ENCODE measurements at places on chromosomes 3 and 15.

GRCh38 chr15:52179278-52180195 is 11.7 kb downstream of the GNB5 start:
- peak; percentile 83 for DNase-seq

DNA sequence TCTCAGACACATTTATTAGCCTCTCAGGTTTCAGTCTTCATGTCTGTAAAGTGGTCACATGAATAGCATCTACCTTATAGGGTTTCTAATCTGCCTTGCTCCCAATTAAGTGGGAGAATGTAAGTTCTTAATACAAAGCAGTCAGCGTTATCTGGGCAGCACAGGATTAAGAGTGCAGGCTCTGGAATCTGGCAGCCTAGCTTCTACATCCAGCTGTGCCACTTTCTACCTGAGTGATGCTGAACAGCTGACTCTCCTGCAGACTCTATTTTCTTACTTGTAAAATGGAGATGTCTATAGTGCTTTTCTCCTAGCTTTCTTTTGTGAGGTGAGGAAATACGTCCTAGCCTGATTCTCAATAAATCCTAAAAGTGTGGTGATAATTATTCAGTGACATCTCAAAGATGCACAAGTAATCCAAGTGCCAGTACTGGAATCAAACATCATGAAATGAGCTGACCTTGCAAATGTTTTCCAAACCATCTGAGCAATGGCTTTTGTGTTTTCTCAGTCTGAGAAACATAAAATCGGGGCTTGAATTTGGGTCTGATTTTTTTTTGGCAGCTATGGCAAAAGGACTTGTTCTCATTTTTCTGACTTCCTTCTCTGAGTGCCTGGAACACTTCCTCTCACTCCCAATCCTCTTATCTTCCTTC is 232.2 kb upstream of the FEZF2 start:
- no peak for DNase-seq

- DNase-seq = no peak
These were observed 250.3 kb downstream of the MAGI1 start for GRCh38 chr3:65788461-65788860.

GRCh38 chr15:30023798-30024295 is 58.9 kb upstream of the GOLGA8J start:
- no peak for DNase-seq

GRCh38 chr3:47577583-47578118 is 1.0 kb downstream of the CSPG5 start:
- no peak for DNase-seq

- DNase-seq = peak; percentile 18
These were observed 33.9 kb downstream of the GRK7 start for GRCh38 chr3:141796889-141797781.

GRCh38 chr3:163632722-163633121 is 1445.6 kb downstream of the SI start:
- DNase-seq = no peak

GRCh38 chr3:69659180-69659910 is 79.9 kb upstream of the MITF start:
- no peak for DNase-seq

- DNase-seq = no peak
These were observed 97.8 kb downstream of the IGSF11 start for GRCh38 chr3:118936811-118937210.

DNA sequence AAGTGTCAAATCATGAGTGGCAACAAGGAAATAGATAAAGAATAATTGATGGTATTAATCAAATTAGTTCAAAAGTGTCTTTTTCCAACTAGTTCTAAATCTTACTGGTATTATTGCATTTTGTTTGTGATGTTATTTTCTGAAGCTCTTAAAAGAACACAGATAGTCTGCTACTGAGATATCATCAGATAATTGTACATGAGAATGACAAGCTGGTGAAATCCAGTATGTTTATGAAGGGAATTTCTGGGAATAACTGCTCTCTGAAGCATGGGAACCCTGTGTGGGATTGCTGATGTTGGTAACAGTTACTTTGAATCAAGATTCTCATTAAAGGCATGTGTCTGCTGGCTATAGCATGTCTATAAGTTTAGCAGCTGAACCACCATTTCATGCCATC is 190.3 kb upstream of the CDIN1 start:
- no peak for DNase-seq

DNA sequence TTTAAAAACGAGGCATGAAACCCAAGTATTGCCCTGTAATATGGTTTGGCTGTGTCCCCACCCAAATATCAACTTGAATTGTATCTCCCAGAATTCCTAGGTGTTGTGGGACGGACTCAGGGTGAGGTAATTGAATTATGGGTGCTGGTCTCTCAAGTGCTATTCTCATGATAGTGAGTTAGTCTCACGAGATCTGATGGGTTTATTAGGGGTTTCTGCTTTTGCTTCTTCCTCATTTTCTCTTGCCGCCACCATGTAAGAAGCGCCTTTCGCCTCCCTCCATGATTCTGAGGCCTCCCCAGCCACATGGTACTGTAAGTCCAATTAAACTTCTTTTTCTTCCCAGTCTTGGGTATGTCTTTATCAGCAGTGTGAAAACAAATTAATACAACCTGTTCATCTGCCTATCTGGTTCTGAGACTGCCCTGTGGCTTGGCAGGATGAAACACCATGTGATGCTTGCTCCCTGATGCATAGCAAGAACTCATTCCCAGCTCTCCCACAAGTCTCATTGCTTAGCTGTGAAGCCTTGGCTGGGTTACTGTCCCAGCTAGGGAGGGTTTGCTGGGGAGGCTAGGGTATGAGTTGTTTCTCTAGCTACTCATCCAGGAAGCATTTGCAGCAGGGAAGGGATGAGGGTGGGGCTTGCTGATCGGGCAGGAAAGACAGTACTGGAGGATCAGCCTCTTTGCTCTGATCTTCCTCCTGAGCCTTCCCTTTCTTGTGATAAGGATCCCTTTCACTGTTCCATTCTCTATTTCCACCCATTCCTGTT is 3.7 kb upstream of the SQOR start:
- no peak for DNase-seq

DNA sequence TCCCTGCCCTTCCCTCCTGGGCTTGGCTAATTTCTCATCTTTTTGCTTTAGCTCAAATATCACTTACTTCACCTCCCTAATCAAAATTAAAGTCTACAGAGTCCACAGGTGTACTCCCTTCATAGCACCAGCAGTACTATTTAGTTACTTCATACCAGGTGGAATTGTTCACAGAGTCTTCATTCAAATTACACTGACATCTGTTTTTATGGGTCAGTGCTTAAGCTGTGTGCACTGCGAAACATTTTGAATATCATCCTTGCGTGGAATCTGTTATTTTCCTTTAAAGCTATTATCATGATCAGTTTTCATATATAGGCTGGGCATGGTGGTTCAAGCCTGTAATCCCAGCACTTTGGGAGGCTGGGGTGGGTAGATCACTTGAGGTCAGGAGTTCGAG is 2.7 kb upstream of the SERF2 start:
- DNase-seq = no peak

DNA sequence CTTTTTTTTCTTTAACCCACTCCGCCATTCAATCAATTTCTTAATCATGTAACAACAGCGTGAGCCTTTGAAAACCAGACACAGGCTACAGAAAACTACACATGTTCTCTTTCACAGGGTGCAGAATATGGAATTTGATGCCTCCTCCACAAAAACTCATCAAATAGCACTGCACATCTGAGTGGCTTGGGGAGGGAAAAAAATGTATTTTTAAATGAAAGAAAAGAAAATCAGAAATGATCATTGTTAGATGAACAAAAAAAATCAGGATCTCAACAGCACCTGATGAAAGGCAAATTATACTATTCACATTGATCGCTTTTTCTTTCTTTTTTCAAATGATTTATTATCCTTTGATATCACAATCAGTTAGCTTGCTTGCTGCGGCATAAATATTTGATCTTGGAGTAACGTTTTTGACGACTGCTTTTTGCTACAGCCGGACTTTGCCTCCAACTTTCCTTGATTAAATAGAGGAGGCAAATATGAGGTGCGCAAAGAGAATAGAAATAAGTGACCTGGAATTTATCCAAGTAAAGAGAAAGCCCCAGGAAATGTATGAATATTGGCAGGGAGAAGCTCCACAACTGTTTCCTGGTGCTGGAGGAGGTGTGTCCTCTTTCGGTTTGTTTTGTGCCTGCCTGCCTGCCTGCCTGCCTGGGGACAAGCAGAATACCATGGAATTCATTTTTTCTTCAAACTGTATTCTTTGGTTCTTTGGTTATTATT is 63.1 kb downstream of the EDEM1 start:
- no peak for DNase-seq

GRCh38 chr3:192917028-192917403 is 640 bp downstream of the MB21D2 start:
- peak; percentile 20 for DNase-seq

DNA sequence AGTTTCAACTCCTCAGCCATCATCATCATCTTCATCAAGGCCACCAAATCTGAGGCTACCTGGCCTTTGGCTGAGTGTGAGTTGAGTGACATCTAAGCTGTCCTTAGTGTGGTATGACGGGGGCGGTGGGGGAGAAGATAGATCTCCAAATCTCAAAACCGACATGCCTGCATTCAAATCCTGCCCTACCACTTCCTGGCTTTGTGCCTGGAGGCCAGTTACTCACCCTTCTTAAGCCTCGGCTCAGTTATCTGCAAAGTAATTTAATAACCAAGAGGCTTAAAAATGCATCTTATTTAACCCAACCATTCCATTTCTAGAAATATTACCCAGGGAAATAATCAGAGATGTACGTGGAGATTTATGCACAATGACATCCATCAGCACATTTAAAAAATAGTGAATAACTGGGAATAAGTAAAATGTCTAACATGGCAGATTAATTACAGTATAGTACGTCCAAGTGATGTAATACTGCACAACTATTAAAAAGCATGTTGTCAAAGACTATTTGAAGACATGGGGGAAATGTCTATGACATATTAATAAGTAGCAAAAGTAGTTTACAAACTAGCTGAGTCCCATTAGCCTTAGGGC is 167.4 kb downstream of the NTRK3 start:
- DNase-seq = no peak

GRCh38 chr3:24401811-24402185 is 92.9 kb downstream of the THRB start:
- DNase-seq = no peak

DNA sequence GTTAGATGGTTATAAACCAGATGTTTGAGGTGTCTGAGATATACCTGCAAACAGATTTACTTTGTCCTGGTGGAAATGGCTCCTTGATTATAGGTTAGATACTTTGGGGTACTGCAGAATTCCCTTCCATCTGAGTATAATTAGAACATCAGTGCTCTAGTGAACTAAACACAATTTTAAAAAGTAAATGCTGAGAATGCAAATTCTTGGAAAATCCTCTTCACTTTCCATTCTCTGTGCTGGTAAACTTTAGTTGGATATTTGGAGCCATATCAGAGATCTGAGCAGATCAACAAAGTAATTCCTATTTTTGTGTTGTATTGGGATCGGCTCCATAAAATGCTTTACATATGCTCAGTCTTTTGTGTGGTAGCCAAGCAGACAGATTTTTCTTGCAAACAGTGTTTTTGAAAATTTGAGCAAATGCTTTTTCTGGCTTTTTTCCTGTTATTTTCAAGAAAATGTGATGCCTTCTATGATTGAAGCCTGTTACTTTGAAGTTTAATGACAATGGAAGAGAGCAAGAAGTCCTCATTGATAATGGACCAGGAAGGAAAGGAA is 37.9 kb upstream of the KCNH8 start:
- DNase-seq = no peak

- DNase-seq = no peak
These were observed 11.3 kb downstream of the ARL8B start for GRCh38 chr3:5133239-5134018.

DNA sequence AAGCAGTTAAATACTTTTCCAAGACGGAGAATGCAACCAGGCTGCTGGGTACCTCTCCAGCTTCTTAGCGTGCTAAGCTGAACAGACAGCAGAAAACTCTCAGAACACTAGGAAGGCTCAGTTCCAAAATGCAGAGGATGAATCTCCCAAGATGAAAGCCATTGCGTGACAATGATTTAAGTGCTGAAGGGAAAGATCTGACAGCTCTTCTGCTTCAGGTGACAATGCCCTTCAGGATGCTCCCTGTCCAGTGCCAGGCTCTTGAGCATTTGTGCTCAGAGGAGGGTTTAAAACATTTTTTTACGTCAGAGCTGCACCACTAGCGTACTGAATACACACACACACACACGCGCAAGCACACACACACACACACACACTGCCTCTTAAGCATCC is 26.3 kb downstream of the ARHGEF3 start:
- no peak for DNase-seq

GRCh38 chr3:188453431-188454384 is 299.8 kb downstream of the LPP start:
- no peak for DNase-seq

GRCh38 chr3:96813820-96814650 is at the start of gene EPHA6:
TSS of gene EPHA6 (plus strand) at chr3:96814594.
- no peak for DNase-seq

GRCh38 chr3:71018799-71019198 is 564.7 kb downstream of the FOXP1 start:
- DNase-seq = no peak

DNA sequence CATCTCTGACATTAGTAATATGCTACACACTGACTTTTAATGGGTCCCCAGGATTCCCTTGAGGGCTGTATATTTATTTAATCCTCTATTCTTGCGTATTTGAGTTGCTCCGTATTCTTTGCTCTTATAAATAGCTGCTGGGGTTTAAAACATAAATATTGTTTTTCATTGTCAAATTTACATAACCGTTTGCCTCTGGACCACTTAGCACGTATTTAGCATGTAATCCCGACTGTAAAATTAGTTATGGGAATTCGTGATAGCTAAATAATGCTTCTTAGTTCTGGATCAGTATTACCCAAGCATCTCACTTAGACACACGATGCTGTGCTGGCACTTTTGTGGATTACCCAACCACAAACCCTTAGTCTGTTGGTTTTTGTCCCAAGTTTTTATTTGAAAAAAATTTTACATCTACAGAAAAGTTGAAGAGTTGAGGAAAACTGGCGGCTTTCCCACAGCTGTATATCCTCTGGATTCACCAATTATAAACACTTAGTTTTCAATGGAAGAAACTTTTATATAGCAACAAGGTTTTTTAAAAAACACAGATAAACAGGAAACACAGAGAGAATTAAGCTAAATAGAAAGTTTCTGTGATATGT is 296.8 kb upstream of the TPM1 start:
- DNase-seq = no peak

DNA sequence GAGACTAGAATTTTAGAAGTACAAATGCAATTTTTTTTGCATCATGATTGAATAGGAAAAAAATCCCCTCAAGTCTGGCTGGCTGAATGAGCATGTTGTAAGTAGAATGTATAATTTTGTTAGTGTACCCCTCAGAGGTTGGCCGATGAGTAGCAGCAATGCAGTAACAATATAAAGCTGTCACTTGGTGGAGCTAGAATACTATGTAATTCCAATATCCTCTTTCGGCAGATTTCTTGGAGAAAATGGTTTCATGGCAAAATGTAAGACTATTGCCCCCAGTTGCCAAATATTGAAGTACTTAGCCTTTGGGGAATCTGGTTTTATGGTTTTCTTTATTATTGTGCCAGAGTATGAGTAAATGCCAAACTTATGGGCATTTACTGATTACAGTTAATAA is 39.8 kb upstream of the SGO1 start:
- DNase-seq = no peak

Measured in activated CD4-positive, alpha-beta T cell treated with anti-CD3 and anti-CD28 coated beads for 4 hours (primary cell).